ENCODE measurements at places on chromosomes 12 and 14.

DNA sequence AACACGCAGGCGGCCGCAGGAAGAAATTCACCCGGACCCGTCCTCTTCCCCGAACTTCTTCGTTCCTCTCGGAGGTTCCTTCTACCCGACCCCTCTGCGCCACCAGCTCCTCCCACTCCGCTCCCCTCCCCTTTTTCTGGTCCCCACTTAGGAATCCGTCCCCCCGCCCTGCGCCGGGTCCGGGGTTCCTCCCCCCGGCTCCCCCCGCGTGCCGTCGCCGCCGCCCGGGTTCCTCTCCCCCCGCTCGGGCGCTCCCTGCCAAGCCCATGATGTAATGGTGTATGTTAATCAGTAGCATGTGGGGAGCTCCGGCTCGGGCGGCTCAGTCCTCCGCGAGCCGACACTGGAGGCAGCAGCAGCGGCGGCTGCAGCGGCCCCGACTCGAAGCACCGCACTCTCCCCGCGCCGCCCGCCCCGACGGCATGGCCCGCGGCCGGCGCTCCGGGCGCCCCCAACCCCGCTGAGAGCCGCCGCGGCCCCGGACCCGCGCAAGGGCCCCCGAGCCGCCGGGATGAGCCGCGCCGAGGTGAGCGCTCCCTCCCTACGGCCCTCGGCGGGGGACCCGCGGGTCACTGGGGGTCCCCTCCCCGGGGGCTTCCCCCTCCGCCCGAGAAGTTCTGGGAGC lies 1.0 kb upstream of the SAMD4A start:
- DNase-seq, result peak; percentile 69

DNA sequence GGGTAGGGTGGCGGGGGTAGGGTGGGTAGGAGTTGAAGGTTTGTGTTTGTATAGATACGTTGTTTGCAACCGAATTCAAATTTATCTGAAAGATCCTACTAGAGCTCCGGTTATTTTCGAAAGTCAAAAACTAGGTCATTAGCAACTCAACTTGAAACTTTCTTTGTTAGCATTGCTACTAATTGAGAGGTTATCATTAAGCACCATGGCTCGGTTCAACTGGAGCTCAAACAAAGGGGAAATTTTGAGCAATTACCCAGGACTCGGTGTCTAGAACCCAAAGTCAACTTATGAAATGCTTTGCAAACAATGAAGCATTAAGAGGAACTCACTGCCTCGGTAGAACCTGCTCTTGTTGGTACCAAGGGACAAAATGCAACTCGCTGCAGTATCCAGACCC lies 207.7 kb downstream of the BCAT1 start:
- no peak for DNase-seq

DNA sequence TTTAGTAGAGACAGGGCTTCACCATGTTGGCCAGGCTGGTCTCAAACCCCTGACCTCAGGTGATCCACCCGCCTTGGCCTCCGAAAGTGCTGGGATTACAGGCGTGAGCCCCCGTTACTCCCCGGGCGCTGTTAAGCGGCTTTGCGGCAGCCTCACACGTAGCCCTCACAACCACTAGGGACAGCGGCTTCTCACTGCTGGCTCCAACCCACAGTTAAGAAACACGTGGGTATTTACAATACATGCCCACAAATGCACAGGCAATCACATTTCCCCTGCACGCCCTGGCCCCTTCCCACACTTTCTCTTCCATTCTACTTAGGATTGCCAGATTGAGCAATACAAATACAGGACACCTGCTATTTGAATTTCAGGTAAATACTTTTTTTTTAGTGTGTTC lies 37.0 kb upstream of the EIF5 start:
- no peak for DNase-seq

- no peak for DNase-seq
These were observed 199.0 kb downstream of the BCL11B start for GRCh38 chr14:99072956-99073355.

GRCh38 chr14:70905301-70905700 lies 2.0 kb upstream of the PCNX1 start:
- DNase-seq, result no peak

GRCh38 chr12:116515684-116516083 lies 43.5 kb upstream of the MAP1LC3B2 start:
- no peak for DNase-seq

DNA sequence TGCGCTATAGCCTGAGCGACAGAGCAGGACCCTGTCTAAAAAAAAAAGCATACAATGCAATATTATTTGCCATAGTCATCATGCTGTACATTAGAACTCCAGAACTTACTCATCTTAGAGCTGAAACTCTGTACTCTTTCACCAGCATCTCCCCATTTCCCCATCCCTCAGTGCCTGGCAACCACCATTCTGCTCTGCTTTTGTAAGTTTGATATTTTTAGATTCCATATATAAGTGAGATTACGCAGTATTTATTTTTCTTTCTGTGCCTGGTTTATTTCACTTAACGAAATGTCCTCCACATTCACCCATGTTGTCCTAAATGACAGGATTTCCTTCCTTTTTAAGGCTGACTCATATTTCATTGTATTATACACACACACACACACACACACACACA lies 121.8 kb downstream of the BBS10 start:
- no peak for DNase-seq

GRCh38 chr14:42198010-42198409 lies 591.3 kb downstream of the LRFN5 start:
- DNase-seq, result no peak

DNA sequence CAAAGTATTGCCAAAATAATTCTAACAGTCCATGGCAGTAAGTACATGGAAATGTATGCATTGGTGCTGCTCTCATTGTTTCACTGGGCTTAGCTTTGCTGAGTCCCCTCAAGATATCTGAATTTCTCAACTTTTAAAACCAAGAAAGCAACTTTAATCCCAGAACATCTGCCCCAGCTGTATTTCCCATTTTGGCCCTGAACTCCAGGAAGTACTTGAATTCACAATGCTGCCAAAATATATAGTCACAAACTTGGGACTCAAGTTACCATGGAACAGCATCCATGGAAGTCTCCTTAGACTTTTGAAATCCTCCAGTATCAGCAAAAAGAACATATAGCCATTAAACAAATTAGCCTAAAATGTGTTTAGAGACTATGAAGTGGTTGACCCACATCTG lies 78.5 kb upstream of the FLRT2 start:
- no peak for DNase-seq

- DNase-seq, result no peak
These were observed 71.5 kb upstream of the CAPRIN2 start for GRCh38 chr12:30826276-30826675.
